ENCODE measurements at places on chromosomes 4 and X. TPM values are rescaled to one million over a fixed set of nuclear protein-coding genes. Genes with fewer than 3 reads are reported as not detected.

UBA1 gene
- 173 TPM for total RNA-seq

LRIT3 gene
- total RNA-seq: 0.32 TPM

FAM53A gene
- 1.8 TPM for total RNA-seq

PLP1 gene
- total RNA-seq: not detected

ZNF157 gene
- 1.1 TPM for total RNA-seq

SMIM10L2A gene
- total RNA-seq: 0.53 TPM

HTR2C gene
- not detected for total RNA-seq

MAGEC2 gene
- total RNA-seq: not detected

HELT gene
- not detected for total RNA-seq

- no peak for DNase-seq
Measured at GRCh38 chrX:106302304-106302703, 134.2 kb downstream of the PWWP3B start.

GRCh38 chr4:56186808-56187523 lies 200.3 kb downstream of the AASDH start:
- DNase-seq: no peak

- no peak for DNase-seq
Measured at GRCh38 chr4:185396724-185397385, at the start of gene ANKRD37. ANKRD37 (plus strand) TSS chr4:185396841; CDS start chr4:185396924, 83 bp downstream.

DNA sequence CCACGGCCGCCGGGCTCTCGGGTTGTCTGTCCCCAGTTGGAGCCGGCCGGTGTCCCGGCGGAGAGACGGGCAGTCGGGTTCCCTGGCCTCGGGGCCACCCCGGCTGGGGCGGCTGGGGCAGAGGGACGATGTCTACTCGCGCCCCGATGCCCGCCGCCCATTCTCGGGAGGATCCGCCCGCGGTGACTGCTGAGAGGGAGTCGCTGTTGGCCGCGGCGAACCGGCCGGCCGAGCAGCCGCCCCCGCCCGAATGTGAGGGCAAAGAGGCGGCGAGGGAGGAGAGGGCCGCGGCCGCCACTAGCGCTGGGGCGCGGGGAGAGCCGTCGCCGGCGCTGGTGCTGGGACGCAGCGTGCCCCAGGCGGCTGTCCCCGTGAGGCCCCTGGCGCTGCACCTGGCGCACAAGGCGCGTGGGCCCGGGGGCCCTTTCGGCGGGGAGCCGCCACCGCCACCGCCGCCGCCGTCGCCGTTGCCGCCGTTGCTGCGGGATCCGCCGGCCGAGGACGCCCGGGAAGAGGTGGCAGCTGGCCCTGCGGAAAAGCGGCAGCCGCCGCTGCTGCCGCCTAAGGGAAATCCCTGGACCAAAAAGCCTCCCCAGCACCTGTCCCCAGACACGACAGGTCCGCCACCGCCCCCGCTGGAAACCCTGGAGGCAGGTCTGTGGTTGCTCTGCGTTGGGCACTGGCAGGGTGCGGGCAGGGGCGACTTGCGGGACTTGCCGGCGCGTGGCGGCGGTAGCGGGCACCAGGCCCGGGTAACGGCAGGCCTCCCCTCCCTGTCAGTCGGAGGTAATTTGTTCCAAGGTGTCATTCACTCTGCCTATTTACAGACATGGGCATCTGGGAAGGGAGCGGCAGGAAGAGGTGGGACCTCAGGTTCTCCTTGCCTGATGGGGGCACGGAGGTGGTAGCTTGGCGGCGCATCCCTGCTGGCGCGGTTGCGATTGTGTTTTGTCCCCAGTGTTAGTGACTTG lies 739 bp downstream of the LARP1B start:
- DNase-seq: peak; percentile 78

- DNase-seq: no peak
Measured at GRCh38 chrX:75076429-75076828, 79.7 kb downstream of the ABCB7 start.

GRCh38 chr4:71063711-71064110 lies 70.3 kb downstream of the DCK start:
- DNase-seq: no peak

- peak; percentile 5 for DNase-seq
Measured at GRCh38 chr4:69830560-69831269, 29.2 kb downstream of the SULT1E1 start.

DNA sequence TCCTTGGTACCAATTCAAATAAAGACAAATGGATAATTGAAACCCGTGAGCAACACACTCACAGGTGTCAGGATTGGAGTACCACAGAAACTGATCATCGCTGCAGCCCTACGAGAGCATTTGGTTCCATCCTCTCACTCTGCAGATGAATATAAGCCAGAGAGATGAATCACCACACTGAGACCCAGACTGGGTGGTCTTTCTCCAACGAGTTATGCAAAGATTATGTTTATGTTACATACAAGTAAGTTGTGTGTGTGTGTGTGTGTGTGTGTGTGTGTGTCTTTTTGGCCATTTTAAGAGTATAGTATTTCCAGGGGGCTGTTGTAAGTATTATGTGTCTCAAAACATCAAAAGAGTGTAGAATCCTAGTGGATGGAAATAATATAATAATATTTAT lies 329.5 kb upstream of the ZFP42 start:
- no peak for DNase-seq

- no peak for DNase-seq
Measured at GRCh38 chrX:64977830-64978229, 1.6 kb upstream of the ZC4H2 start.

DNA sequence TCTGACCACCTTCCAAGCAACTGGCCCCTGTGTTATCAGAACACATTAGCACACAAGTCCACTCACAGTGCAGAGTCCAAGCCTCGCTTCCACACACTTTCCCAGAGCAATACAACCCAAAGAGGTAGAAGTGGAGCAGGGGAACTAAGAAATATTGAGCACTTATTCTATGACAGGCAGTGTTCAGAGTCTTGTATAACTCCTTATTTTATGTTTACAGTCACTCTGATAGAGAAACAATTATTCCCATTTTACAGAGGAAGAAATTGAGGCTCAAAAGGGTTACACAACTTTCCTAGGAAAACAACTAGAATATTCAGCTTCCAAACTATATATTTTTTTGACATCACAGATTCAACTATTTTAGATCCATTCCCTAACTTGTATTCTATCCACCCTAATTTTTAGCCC lies 18.3 kb upstream of the TMEM154 start:
- no peak for DNase-seq

- DNase-seq: no peak
Measured at GRCh38 chr4:40210776-40211175, 13.9 kb downstream of the RHOH start.

GRCh38 chrX:24204958-24205357 lies 55.4 kb downstream of the ZFX start:
- DNase-seq: peak; percentile 13

DNA sequence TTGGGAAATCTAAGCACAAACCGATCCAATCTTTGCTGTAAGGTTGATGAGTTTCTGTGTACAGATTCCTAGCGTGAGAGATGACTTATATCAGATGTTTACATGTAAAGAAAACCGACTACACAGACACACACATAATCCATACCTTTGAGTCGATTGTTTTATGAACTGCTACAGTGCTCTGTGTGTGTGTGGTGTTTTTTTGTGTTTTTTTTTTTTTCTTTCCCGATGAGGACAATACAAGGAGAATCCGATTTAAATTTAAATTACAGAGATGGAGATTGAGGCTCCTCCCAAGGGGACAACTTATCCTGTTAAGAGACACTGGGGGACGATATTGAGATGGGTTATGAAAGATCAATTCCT lies 461 bp upstream of the SLC9A6 start:
- peak; percentile 9 for DNase-seq

DNA sequence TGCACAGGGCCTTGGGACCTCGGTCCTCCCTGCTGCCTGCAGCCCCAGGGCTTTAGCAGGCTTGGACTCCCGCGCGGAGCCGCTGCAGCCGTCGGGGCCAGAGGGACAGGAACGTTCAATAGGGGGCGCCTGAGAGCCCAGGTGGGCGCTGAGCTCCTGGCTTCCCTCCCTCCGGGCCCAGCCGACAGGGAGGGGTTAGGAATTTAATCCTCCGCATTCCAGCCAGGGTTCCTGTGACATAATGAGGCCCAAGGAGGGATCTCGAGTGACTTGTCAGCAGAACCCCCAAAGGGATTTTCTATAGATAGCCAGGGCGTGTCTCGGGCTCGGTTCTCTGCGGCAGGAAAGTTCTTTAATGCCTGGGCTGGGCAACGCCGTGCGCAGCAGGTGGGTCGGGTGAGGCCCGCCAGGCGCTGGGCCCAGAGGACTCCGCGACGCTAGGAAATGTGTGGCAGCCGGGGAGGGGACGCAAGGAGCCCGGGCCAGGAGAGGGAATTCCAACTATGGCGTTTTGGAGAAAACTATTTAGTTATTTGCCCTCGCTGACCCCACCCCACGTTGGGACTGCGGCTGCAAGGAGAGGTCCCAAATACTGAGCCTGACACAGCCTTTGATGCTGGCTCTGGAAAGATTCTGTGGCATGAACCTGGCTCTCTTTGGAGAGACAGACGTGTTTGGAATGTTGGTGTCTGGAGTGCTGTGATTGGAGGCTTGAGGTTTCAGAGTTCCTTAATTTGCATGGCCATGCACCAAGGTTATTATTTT lies 285.2 kb upstream of the GATB start:
- no peak for DNase-seq

All from B cell (primary cell).